ENCODE measurements at places on chromosomes 12 and 14. TPM values are rescaled to one million over a fixed set of nuclear protein-coding genes. Genes with fewer than 3 reads are reported as not detected.

The NTS gene
- polyA plus RNA-seq = 0.56 TPM

The SERPINA9 gene
- polyA plus RNA-seq = not detected

The PCED1B gene
- 0.79 TPM for polyA plus RNA-seq

The FSCB gene
- not detected for polyA plus RNA-seq

The CCDC85C gene
- polyA plus RNA-seq = 3.9 TPM

The RIPK3 gene
- polyA plus RNA-seq = 15.0 TPM

The PRIMA1 gene
- polyA plus RNA-seq = 3.4 TPM

The KRT7 gene
- 9.5 TPM for polyA plus RNA-seq
